ENCODE measurements at places on chromosomes 13 and 19.

DNA sequence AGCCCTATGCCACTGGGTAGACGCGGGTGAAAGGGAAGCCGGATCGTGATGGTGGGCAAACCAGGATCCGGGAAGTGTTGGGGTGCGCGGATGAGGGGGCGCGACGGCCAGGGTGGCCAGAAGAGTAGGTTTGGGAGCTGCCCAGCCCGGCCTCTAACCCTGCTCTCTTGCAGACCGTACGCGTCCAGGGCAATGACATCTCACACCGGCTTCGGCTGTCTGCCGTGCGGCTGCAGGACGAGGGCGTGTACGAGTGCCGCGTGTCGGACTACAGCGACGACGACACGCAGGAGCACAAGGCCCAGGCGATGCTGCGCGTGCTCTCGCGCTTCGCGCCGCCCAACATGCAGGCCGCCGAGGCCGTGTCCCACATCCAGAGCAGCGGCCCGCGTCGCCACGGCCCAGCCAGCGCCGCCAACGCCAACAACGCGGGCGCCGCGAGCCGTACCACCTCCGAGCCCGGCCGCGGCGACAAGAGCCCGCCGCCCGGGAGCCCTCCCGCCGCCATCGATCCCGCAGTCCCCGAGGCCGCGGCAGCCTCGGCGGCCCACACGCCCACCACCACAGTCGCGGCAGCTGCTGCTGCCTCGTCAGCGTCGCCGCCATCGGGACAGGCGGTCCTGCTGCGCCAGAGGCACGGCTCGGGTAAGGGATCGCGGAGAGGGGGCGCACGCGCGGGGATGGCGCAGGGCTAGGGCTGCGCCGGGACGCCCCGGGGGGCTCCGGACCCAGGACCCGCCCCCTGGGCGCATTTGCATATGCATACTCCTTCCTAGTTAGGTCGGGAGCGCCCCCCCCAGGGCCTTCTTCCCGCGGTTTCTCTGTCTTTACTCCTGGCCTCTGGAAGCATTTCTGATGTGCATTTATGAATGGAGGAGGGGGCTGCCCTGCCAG, 4.1 kb downstream of the VSTM2B start:
- DNase-seq, result no peak

- no peak for DNase-seq
Measured at GRCh38 chr19:33947265-33947964, 150.7 kb downstream of the KCTD15 start.

DNA sequence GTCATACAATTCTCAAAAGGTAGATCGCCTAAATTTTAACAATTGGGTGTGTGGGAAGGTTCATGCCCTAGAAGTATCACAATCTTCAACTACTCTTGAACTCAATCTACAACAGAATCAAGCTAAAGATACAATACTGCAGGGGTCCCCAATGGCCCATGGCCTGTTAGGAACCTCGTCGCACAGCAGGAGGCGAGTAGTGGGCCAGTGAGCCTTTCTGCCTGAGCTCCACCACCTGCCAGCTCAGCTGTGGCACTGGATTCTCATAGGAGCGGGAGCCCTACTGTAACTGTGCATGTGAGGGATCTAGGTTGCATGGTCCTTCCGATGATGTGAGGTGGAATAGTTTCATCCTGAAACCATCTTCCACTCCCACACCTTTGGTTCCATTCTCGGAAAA, 230.6 kb downstream of the KLF12 start:
- DNase-seq, result no peak

- no peak for DNase-seq
Measured at GRCh38 chr19:10752237-10752912, 34.5 kb downstream of the DNM2 start.

GRCh38 chr19:16861011-16861410, 27.8 kb upstream of the F2RL3 start:
- DNase-seq, result no peak

DNA sequence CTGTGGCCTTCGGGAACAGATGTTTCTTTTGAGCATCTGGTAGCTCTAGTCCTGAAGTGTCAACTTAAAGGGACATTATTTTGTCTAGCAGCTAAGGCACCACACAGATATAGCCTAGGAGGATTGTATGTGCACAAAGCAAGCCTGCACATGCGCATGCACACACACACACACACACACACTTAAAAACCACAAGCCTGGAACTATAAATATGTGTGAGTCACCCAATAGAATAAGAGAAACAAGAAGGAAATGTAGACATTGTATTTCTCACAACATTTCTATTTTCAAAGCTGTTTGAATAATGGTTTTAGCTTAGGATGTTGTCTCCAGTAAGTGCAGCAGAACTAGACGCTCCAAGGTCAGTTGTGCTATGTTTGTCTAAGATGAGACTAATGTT, 516.5 kb downstream of the SUCLA2 start:
- peak; percentile 59 for DNase-seq

DNA sequence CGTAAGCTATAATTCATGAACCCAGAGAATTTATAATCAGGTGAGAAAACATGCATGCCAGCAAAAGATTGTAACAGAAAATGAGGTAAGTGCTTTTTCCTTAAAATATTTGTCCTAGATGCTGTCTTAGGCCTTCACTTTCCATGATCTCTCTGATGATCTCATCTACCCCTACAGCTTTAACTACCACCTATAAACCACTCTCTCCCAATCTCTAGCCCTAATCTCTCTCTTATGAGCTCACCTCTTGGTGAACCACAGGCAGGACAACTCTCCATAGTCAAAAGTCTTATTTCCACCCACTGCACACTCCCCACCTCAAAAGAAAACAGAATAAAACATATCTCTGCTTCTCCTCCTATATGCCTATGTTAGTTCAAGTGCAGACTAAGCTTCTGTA, 137.1 kb downstream of the SLC7A1 start:
- DNase-seq, result no peak

GRCh38 chr19:21626091-21626490, 120.7 kb downstream of the ZNF429 start:
- DNase-seq, result no peak

DNA sequence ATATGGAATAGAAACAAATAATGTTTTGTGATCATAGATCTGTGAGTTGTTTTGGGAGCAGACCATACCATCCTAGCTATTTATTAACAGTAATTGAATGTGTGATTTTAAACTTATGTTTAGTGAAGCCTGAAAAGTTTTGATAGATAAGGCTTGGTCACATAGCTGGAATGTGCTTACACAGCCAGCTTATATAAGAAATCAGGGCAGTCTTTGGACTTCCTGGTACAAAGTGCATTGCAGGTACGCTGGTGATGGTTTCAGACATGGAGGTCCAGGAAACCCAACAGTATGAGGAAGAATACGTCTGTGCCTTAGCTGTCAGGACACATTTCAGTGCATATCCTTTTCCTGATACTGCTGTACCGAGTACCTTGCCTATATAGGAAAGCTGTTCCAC, 2316.2 kb upstream of the PCDH20 start:
- DNase-seq, result no peak

DNA sequence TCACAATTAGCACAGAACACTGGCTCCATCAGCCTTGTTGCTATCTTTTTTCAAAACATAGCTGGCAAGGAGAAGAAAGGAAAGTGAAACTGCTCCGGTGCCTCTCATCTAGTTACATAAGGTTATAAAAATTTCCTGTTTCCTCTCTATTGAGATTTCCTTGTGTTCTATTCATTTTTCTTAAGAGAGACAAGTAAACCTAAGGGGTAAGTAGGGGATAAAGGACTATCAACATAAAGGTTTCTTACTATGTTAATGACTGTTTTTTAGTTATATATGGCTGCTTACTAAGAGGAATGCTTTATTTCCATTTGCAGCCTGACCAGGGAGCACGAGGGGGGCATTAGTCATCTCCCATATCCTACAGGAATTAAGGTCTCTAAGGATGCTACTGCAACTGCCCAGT, 73.2 kb upstream of the MLNR start:
- DNase-seq, result no peak

- DNase-seq, result no peak
Measured at GRCh38 chr19:12806242-12807081, at the start of gene RNASEH2A. Gene RNASEH2A (plus strand): TSS chr19:12806584. CDS start chr19:12806674, 90 bp downstream.

DNA sequence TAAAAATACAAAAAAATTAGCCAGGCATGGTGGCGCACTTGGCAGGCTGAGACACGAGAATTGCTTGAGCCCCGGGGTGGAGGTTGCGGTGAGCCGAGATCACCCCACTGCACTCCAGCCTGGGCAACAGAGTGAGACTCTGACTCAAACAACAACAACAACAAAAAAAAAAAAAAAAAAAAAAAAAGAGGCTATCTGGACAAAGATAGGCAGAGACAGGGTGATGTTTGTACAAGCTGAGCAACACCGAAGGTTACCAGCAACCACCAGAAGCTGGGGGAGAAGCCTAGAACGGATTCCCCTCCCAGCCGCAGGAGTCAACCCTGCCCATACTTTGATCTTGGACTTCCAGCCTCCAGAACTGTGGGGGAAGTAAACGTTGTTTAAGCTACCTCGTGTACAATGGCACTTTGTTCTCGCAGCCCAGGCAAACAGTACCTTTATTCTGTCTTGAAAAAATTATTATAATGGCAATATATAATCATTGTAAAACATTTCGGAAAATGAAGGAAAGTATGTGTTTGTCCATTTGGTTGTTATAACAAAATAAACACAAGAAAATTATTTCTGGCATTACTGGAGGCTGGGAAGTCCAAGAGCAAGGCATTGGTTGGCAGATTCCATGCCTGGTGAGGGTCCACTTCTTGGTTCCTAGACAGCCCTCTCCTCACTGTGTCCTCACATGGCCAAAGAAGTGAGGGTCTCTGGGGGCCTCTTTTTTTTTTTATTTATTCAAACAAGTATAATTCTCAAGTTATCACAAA, 39.8 kb upstream of the LATS2 start:
- no peak for DNase-seq

DNA sequence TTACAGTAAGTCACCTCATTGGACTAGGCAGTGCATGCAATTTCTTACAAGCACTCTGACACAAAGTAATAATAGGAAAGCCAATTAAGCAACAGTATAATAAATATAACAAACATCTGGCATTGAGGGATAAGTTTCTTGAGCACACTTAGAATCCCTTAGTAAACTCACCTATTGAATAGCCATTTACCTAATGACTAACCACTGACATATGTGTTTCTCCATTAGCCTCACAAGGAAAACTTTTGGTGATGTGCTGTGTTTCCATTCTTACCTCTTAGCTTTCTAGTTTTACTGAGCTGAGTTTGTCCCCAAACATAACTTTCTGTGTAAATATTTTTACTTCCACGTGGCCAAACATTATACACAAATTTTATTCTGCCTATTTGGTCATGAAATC, 47.4 kb upstream of the PCDH9 start:
- DNase-seq, result no peak

DNA sequence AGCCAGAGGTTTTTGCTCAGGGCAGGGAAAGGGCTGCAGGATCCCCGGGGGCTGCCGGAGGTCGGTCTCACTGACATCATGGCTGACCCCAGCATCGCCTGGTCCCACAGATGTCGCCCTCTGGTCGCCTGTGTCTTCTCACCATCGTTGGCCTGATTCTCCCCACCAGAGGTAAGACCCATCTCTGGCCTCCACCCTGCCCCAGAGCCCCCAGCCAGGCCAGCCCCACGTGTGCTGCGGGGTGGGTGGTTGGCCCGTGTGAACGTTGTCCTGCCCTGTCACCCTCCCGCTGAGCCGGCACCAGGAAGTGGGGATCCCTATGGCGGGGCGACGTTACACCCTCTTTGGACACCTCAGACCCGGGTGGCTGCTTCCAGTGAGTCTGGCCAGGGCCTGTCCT, 906 bp downstream of the FXYD5 start:
- no peak for DNase-seq

DNA sequence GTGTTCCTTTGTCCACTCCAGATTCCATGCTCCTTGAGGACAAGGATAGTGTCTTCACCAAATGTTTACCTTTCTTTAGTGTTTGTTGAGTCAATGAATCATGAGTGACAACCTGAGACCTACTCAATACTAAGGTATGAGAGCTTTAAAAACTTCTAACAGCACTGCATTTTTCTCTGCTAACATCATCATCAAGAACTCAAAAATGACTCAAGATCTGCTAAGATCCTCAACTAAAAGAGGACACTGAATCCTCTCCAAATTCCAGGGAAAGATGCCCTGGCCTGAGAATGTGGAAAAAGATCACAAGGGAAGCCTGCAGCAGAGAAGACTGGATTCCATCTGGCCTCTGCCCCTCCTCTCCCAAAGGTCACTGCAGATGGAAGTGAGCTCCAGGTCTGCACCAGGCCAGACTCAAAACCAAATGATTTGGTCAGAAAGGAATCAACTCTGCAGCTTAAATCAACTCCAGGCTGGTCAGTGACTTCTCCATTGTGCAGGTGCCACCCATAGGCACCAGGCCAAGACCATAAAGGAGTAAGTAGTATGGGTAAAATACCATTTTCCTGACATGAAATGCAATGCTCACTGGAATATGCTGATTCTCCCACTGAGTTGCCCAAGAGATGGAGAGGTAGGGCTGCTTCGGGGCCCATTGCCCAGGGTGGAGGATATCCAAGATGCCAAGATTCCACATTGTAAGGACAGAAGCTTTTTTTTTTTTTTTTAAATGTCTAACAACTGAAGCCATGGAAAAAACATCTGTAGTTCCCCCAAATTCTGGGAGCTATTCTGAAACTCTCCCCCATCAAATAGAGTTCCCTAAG, 89.5 kb upstream of the DOCK9 start:
- peak; percentile 21 for DNase-seq

- no peak for DNase-seq
Measured at GRCh38 chr13:93227280-93227877, 772 bp downstream of the GPC6 start.

- DNase-seq, result peak; percentile 5
Measured at GRCh38 chr13:65063753-65064152, 2166.4 kb downstream of the PCDH9 start.

- DNase-seq, result no peak
Measured at GRCh38 chr19:29489172-29489951, 36.4 kb upstream of the VSTM2B start.

- DNase-seq, result no peak
Measured at GRCh38 chr13:71721104-71721503, 145.9 kb downstream of the DACH1 start.

DNA sequence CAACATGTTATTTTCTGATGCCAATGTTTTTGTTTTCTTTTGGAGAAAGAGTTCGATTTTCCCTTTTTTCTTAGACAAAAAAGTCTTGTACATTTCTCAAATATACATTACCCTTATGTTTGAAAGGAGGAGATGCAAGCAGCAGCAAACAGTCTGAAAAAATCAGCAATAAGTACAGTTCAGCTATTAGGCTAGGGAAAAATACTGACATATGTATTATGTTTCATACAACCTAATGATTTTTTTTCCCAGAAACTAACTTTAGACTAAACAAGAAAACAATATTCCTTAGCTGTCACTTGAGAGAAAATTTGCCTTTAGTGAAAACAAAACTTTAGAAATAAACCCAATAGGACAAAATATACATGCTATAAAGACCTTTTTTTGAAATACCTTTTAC, 1223.5 kb downstream of the SLITRK1 start:
- no peak for DNase-seq

DNA sequence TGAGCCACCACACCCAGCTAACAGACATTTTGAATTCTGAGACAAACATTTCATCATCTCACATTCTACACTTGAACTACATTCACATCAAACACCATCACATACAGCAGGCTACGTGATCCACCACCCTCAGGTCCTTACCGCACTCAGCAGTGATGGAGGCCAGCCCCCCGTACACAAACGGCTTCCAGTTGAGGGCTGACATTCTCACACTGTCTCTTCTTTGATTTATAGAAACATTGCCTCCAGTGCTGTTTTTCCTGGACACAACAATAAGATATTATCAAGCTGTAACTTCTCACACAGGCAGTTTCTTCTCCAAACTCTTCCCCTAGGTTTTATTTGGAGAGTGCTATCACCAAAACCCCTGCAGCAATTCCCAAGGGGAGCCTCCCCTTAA, 7.0 kb downstream of the SLC25A30 start:
- no peak for DNase-seq

- DNase-seq, result no peak
Measured at GRCh38 chr13:67445436-67445835, 215.3 kb upstream of the PCDH9 start.

Measured in HFF-Myc (cell line).